Smooth muscle cell of the brain vasculature (primary cell): ENCODE measurements at places on chromosomes 2 and 18.

- no peak for DNase-seq
Observed at GRCh38 chr18:23438608-23439366, 14.3 kb upstream of the RIOK3 start.

DNA sequence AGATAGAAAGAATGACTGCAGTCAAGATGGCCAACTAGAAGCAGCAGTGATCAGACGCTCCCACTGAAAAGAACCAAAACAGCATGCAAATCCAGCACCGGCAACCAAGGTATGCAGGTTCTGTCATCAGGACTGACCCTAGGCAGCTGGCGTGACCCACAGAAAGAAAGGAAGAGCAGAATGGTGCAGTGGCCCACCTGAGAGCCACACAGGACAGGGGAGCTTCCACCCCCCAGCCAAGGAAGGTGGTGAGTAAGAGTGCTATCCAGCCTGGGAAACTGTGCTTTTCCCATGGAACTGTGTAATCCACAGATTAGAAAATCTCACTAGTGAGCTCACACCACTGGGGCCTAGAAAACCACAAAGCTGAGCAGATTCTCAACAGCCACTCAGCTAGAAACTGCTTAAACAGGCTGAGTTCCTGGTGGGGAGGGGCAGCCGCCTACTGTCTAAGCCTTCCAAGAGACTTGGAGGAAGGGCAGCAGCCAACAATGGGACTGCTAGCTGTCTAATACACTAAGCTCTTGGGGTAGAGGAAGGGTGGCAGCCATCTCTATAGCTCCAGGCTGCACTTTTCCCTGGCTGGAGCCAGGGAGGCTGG is 127.9 kb downstream of the EVA1A start:
- DNase-seq, result no peak

GRCh38 chr18:23861805-23862470 is 152.6 kb upstream of the TTC39C start:
- peak; percentile 4 for DNase-seq

GRCh38 chr18:79576686-79577351 is 102.8 kb upstream of the CTDP1 start:
- no peak for DNase-seq

- peak; percentile 21 for DNase-seq
Observed at GRCh38 chr2:31384351-31384750, 30.2 kb downstream of the XDH start.

DNA sequence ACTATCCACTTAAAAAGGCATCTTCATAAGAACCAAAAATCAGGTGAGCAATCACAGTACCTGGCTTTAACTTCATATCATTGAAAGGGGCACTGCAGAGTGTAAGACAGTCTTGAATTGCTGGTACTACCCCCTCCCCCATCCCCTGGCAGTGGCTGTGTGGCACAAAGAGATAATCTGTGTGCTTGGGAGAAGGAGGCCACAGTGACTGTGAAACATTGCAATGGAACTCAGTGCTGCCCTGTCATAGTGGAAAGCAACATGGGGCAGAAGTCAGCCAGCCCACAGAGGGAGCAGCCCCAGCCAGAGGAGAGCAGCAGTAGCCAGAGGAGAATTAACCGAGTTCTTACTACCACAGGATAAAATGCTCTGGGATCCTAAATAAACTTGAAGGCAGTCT is 45.3 kb upstream of the UGP2 start:
- DNase-seq, result no peak

- DNase-seq, result no peak
Observed at GRCh38 chr2:234550056-234550455, 53.2 kb upstream of the ARL4C start.
